Activated effector memory CD4-positive, alpha-beta T cell treated with anti-CD3 and anti-CD28 coated beads, Interleukin-2, amount 50 U/mL, for 16 hours (primary cell): ENCODE measurements at places on chromosomes 3 and 15.

DNA sequence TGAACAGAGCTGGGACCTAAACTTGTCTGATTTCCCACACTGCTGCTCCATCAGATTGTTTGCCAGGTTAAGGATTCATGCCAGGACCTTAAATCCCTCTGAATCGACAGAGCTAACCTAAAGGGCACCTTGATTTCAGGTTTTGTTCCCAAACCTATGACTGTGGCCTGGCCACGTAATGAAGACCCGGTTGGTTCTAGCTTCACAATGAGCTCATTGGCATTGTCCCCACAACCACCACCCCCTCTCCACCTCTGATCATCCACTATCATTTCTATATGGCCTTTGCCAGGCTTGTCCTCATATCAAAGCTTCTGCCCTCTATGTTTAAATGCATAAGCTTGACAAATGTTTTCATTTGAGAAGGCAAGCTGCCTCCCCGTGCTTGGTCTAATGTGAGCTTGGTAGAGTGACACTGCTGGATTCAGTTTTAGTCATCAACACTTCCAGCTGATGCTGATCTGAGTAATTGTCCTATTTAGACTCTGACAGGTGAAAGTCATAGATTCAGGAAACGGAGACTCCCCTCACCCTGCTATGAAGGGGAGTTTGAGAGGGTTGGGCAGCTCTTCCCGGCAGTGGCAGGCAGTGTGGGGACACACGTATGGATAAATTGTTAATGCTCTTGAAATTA, 407.1 kb upstream of the CFAP20DC start:
- no peak for DNase-seq

DNA sequence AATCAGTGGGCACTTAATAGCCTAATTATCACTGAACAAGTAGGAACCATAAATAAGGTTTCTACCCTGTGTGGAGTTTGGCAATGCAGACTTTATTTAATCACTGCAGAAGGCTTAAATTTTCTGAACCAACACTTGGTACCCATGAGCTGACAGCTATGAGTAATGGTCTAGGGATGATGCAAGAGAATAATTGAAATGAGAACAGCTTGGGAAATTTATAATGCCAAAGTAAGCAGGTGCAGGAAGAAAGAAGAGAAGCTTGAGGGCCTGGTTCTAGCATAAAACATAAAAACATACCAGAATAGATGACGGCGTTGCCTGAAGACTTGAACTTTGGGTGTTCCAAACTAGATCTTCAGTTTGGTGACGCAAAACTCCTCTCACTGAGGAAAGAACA, 67.0 kb downstream of the IMPG2 start:
- DNase-seq, result no peak

DNA sequence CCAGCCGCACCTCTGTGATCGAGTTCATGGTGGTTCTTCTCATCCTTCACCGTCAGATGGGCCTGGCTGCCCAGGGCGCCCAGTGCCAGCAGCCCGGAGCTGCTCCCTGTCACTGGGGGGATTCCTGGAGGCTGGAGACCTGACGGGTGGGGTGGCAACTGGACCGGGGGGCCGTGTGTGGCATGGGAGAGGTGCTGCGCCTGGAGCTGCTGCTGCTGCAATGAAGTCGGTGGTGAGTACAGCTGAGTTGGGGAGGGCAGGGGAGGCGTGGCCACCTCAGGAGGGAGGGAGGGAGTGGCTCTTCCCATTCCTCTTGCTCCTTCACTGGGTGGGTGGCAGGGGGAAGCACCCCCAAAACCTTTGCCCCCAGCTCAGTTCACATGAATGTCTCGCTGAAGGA, 31.7 kb downstream of the TLE3 start:
- DNase-seq, result no peak

- DNase-seq, result no peak
Observed at GRCh38 chr3:100766069-100766468, 56.8 kb downstream of the TFG start.

DNA sequence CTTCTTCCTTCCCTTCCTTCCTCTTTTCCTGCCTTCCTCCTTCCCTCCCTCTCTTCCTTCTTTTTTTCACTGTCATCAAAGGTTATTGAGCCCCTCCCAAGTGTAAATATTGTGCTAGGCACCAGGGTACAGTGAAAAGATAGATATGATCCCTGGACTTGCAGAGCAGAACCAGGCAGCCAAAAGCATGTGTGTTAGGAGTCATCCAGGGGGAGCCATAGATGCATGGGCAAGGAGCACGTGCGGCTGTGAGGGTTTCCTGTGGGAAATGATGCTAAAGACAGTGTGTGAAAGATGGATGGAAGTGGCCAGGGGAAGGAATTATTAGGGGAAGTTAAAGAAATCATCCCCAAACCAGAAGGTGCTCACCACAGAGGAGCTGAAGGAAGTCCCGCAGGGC, 65.2 kb downstream of the NR2F2 start:
- no peak for DNase-seq

GRCh38 chr3:188580223-188580622, 426.3 kb downstream of the LPP start:
- no peak for DNase-seq

GRCh38 chr3:22175947-22176346, 424.9 kb upstream of the ZNF385D start:
- no peak for DNase-seq

DNA sequence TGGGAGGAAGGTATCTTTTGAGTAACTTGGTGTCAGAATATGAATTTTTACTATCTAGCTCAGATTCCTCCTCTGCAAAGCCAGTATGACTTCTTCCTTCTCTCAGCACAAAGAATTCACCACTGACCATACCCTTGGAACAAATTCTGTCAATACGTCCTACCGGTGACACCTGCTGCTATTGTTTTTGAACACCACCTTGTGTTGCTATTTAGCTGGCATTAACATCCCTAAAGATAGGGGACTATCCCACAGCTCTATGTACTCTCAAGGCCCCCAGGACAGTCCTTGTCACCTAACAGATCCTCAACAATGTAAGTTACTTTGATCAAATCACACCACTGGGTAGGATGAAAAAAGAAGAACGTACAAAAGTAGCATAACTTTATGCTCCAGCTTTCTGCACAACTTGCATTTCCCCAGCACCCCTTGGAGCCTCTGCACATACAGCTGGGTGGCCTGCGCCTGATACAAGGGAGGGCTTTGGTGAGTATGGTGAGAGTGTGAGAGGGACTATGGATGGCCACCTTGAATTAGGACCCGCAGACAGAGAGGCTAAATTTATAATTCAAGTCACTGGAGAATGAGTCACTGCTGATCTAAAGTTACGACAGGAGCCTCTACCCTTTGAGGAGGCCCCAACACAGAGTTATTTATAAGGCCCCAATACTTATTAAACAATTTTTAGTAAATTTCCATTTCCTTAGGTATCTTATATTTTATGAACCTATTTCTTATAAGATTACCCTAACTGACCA, 2.3 kb upstream of the COLQ start:
- no peak for DNase-seq

DNA sequence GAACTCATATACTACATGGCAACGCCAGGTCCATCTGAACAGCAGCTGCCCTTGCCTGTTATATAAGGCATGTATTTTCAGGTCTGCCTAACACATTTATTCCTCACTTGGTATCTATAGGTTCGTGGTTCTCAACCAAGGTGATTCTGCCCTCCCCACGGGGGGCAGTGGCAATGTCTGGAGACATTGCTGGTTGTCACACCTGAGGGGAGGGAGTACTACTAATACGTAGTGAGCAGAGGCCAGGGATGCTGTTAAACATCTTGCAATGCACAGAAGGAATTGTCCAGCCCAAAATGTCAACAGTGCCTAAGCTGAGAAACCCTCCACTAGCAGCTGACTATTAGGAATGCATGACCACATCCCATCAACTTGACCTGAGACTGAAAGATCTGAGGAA, 32.6 kb downstream of the ADAMTS9 start:
- no peak for DNase-seq

GRCh38 chr3:28326458-28326926, 22.0 kb upstream of the ZCWPW2 start:
- DNase-seq, result no peak

DNA sequence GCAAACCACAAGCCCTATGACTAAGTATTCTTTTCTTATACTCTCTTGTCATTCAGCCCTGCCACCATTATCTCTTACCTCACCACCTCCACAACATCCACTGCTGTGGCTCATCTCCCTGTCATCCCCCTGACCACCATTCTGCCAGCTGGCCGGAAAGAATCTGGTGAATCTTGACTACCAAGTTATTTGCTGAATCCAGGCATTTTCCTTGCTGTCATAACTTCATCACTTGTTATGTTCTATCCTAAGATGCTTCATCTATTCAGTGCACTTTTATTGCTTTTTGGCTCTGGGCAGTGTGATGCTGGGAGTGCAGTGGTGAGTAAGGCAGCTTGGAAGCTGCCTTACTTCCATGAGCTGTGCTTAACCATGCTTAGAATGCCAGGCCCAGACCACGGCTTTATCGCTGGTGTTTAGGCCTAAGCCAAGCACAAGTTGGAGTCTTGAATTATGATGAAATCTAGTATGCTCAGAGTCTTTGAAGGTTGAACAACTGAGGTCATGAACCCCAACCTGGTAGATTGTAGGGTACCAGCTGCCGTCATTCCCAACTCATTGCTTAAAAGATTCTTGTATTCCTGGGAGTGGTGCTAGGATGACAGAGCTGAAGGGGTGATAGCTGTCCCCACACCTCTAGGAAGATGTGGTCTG, 27.0 kb upstream of the APH1B start:
- no peak for DNase-seq

DNA sequence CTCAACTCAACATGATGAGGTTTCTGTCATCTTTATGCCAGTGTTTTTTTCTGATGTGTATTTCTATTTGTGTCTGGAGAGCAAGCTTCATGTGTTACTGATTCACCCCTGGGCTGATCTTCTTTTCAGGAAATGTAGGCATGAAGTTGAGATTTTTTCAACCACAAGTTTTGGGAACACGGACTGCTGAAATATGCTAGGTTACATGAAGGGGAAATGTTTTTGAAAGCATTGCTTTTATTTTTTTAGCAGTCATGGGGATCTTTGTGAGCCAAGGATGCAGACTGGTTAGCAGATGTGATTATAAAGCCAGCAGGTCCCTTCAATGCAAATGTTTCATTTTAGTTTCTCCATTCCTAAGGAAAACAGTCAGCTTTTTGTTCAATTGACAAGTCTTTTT, 219.3 kb upstream of the COL8A1 start:
- DNase-seq, result no peak

GRCh38 chr3:12622335-12622734, 41.6 kb downstream of the RAF1 start:
- no peak for DNase-seq

DNA sequence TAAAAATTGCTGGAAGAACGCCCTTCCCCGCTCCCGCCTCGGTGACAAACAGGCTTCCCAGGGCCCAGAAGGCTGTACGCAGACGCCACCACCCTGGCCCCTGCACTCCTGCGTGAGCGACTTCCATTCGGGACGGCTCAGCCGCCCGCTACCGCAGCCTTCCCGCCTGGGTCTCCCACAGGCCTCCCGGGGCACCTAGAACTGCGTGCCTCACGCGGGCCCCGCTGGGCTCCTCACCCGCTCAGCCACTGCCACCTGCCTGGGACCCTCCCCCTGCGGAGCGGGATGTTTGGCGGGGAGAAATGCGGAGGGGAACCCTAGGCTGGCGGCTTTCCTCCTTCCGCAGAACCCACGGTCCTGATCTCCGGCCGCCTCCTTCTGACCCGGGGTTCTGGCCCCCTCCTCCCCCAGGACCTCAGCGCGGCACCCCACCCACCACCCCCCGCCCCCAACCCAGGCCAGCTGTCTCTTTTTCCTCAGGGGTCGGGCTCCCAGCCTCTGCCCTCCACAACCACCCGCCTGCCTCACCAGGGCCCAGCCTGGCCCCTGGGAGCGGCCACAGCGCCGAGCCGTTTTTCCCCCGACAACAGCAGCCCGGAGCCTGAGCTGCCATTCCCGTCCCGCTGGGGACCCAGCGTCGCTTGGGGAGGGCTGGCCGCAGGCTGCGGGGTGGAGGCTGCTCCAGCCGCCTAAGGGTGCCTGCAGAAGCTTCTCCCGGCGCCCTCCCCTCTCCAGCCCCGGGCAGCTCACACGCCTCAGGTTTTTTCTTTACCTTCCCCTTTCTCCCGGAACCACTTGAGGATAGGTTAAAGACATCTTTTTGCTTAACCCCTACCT, 27.6 kb upstream of the RAB7A start:
- peak; percentile 66 for DNase-seq

DNA sequence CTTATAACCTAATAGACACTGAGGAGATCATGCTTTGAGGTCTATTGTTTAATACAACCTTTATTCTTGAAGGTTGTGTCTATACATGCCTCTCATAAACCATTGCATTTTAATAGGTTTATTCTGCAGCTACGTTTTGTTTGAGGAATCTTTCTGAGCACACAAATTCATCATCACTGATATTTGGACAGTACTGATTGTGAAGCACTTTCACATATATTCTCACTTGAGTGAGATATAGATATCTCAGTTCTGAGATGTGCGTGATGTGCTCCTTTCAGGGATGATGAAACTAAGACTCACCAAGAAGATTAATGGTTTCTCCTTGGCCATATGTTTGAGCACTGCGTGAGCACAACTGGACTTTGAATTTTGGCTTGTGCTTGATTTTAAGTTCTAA, 374.4 kb downstream of the LPP start:
- no peak for DNase-seq

DNA sequence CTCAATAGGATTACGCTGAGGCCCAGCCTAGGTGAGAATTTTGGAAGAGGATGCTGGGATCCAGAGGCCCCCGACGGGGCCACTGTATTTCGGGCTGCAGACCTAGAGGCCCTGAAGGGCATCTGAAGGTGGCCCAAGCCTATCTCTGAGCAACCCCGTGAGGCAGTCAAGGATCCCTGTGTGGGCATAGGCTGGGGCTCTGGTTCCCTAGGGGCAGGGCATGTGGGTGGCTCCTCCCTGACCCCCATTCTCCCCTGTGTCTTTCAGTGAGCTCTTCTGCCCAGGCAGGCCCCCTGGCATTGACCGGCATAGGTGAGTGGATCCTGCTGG, 216.0 kb downstream of the SNRPN start:
- no peak for DNase-seq

DNA sequence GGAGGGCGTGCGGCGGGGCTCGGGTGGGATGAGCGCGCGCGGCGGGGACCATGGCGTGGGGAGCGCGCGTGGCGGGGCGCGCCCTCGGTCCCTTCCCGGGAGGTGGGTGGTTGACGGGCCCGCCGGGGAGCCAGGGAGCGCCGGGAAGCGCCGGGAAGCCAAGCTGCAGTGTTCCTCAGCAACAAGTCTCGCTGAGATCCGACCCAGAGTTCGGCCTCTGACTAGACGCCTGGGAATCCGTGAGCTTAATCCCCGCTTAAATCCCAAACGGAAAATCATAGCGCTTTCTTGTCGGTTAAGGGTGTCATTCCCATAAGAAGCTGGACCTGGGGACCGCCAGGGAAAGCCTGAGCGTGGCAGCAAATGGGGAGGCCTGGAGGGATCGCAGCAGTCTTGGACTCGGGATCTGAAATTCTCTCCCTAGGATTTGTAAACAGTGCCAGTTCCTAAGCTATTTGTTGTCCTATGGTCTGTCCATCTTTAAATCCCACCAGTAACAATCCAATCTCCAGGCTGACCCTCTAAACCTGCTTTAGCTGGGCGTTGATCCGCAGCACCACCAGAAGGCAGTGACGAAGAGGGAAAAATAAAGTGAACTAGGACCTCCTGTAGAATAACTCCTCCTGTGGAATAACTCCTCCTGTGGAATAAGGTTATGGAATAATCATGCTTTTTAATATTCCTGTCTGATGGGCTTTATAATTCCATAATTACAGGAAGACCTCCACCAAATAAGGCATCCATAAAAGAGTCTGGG, 570 bp upstream of the NEDD4 start:
- no peak for DNase-seq

- no peak for DNase-seq
Observed at GRCh38 chr15:99275061-99275460, 23.8 kb downstream of the LRRC28 start.

- DNase-seq, result no peak
Observed at GRCh38 chr3:177694951-177695350, 497.7 kb upstream of the TBL1XR1 start.
